ENCODE measurements at places on chromosomes 7 and 10. TPM values are rescaled to one million over a fixed set of nuclear protein-coding genes. Genes with fewer than 3 reads are reported as not detected.

The FAM20C gene
- total RNA-seq, result 28.1 TPM

The LRMDA gene
- 2.5 TPM for total RNA-seq

The LIPF gene
- not detected for total RNA-seq

The HGF gene
- 3.7 TPM for total RNA-seq

The IL15RA gene
- 9.6 TPM for total RNA-seq

The GTF2IRD1 gene
- 40.5 TPM for total RNA-seq

The RBP3 gene
- total RNA-seq, result not detected

The NKX1-2 gene
- total RNA-seq, result not detected

The MMD2 gene
- total RNA-seq, result not detected

The TDRD1 gene
- total RNA-seq, result not detected

The PLXNA4 gene
- 0.88 TPM for total RNA-seq

The IMMP2L gene
- 43.0 TPM for total RNA-seq

The NOS3 gene
- 13.2 TPM for total RNA-seq

The STAM gene
- 42.4 TPM for total RNA-seq

The CAMK1D gene
- total RNA-seq, result 0.47 TPM

The FAM237B gene
- total RNA-seq, result not detected

The FGFBP3 gene
- 0.44 TPM for total RNA-seq

The CDHR1 gene
- total RNA-seq, result 0.37 TPM

The CRPPA gene
- total RNA-seq, result 3.4 TPM

The MDFIC gene
- 14.6 TPM for total RNA-seq

The HECTD2 gene
- total RNA-seq, result 5.9 TPM

The TMEM26 gene
- total RNA-seq, result 0.08 TPM

The TMEM213 gene
- not detected for total RNA-seq

The PKD2L1 gene
- total RNA-seq, result not detected

The ASIC3 gene
- total RNA-seq, result 2.1 TPM

The EN2 gene
- total RNA-seq, result 0.21 TPM

The HIP1 gene
- 6.9 TPM for total RNA-seq

The ZNF33B gene
- 5.1 TPM for total RNA-seq

The FAM25C gene
- not detected for total RNA-seq

The LLCFC1 gene
- total RNA-seq, result not detected

The CAV2 gene
- total RNA-seq, result 20.0 TPM

The LEP gene
- 0.69 TPM for total RNA-seq

The MKI67 gene
- total RNA-seq, result 0.84 TPM

The TNKS2 gene
- 31.1 TPM for total RNA-seq

The IL2RA gene
- total RNA-seq, result 0.71 TPM

The COL13A1 gene
- total RNA-seq, result 2.6 TPM

The TMEM236 gene
- 0.59 TPM for total RNA-seq

The CYP2C8 gene
- not detected for total RNA-seq

The CCL24 gene
- not detected for total RNA-seq

The AKR1C4 gene
- not detected for total RNA-seq

The METTL27 gene
- total RNA-seq, result 0.50 TPM

The CALY gene
- not detected for total RNA-seq

The TUBB8 gene
- total RNA-seq, result not detected

The LBX1 gene
- 7.6 TPM for total RNA-seq
